Right lobe of liver (tissue), 6 donors: ENCODE measurements at places on chromosomes 7 and 10. TPM values are rescaled to one million over a fixed set of nuclear protein-coding genes. Genes with fewer than 3 reads are reported as not detected.
A peak's percentile ranks its signal among the peaks of the same experiment; 100 is the strongest.

GRCh38 chr10:118557946-118558345 lies 37.5 kb downstream of the PRLHR start:
- no peaks in the 10 kb centered on the region for H3K4me1 ChIP-seq
- H3K27ac ChIP-seq: no peak overlapping the region
- H3K27me3 ChIP-seq: no peaks in the 10 kb centered on the region

DNA sequence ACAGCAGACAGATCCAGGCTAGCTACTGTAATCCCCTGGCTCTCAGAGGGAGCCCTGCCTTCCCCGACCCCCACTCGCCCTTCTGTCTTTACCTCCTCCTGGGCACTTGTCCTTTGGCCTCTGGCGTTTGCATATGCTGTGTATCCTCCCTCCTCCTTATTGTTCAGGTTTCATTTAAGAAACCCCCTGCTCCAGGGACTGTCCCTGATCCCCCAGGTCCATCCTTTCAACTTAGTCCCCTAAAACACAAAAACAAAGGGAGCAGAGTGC lies 25.7 kb downstream of the GRID1 start:
- H3K36me3 ChIP-seq: no peaks in the 10 kb centered on the region
- H3K27me3 ChIP-seq: no peaks in the 10 kb centered on the region

Gene PPP1R3A
- total RNA-seq: not detected

DNA sequence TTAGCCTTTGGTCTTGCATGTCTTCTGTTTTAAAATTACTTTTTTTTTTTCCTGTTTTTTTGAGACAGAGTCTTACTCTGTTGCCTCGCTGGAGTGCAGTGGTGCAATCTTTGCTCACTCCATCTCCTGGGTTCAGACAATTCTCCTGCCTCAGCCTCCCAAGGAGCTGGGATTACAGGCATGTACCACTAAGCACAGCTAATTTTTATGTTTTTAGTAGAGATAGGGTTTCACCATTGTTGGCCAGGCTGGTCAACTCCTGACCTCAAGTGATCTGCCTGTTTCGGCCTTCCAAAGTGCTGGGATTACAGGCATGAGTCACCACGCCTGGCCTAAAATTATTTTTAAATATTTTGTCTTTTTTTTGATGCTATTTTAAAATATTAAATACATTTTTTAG lies 38.5 kb downstream of the MLLT10 start:
- H3K36me3 ChIP-seq: no peaks in the 10 kb centered on the region
- peaks cover 7% of the 10 kb centered on the region for H3K4me1 ChIP-seq
- no peak overlapping the region for H3K27ac ChIP-seq
- no peak for DNase-seq
- no peak overlapping the region for H3K4me3 ChIP-seq

GRCh38 chr10:80265740-80266512 lies 23.5 kb downstream of the MAT1A start:
- no peaks in the 10 kb centered on the region for H3K36me3 ChIP-seq
- H3K4me1 ChIP-seq: no peaks in the 10 kb centered on the region
- H3K27ac ChIP-seq: peak overlapping the region; percentile 43
- no peaks in the 10 kb centered on the region for H3K27me3 ChIP-seq

DNA sequence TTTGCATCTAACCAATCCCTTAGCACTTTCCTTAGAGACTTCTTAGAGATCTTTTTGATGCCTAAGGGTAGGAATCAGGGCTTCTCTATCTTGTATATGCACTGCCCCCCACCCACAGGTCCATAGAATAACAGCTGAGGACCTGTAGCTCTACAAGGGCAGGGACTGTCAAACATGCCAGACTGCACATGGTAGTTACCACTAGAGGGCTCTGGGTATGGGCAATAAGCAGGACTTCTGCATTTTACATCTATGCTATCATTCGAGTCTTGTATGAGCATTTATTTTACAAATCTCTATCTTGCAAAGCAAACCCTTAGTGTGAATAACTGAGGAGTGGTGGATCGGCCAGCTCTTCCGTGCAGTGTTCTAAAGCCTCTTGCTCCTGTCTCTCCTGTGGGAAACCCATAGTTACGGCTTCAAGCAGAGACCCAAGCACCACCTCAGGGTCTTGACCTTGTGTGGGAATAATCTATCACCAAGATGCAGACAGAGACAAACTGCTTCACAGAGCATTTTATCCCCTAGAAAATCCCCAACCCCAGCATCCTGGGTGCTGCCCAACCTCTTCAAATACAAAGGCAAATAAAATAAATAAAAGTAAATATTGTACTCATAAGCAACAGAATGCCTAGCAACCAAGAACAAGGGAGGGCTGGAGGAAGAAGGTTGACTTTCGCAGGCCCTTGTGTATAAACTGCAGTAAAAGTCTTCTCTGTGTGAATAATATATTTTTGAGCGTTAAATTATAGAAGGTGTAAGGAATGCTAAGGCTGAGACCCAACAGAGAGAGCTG lies 219.3 kb downstream of the WDR11 start:
- no peak overlapping the region for H3K27ac ChIP-seq
- no peaks in the 10 kb centered on the region for H3K4me1 ChIP-seq
- H3K27me3 ChIP-seq: no peaks in the 10 kb centered on the region
- H3K36me3 ChIP-seq: no peaks in the 10 kb centered on the region
- no peak for DNase-seq
- H3K4me3 ChIP-seq: no peak overlapping the region

DNA sequence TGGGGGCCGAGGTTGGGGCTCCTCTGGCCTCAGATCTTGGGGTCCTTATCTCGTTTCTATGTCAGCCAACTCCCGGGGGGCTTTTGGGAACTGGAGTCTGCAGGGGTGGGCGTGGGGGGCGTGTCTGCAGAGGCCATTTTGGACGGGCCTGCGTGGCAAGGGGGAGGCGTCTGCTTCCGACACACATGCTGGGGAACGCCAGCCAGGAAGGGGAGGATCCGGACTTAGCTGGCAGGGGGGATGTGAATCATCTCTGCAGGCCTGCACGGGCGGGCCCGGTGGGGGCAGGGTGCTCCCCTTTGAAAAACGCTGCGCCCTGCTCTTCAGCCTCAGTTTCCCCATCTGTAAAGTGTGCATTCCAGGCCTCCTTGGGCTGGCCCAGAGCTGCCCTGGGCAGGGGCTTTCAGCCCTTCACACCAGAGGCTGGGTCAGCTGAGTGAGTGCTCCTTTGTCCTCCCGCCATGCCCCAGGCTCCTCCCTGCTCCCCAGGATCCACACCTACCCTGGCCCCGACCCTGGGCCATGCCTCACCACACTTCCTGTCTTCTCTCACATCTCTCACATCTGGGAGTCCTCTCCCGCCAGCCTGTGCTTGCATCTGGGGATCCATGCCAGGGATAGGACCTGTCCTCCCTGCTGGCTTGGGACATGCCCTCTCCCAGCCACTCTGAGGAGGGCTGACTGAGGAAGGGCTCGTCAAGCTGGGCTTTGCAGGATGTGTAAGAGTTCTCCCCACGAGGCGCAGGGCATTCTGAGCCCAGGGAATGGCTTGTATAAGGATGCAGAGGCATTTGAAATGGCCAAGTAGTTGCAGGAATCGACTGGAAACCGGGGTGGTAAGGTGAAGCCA lies 172.6 kb upstream of the TNRC18 start:
- H3K36me3 ChIP-seq: no peaks in the 10 kb centered on the region
- no peaks in the 10 kb centered on the region for H3K27me3 ChIP-seq
- no peaks in the 10 kb centered on the region for H3K4me1 ChIP-seq
- H3K27ac ChIP-seq: no peak overlapping the region
- DNase-seq: no peak

DNA sequence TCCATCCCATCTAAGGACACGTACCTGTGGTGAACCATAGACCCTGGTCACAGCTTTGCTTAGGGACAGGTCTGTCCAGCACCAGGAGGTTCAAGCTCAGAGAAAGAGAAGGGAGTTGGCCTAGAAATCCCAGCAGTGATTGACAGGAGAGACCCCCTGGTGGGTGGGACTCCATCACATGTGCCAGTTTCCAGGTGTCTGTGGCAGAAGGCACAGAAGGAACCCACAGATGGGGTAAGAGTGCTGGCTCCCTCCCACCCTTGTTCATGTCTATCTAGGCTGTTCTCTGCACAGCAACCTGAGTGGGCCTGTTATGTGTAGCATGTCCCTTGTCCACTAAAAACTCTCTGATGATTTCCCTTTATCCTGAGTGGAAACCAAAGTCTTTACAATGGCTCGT lies 54.0 kb upstream of the GRB10 start:
- no peak overlapping the region for H3K27ac ChIP-seq
- no peaks in the 10 kb centered on the region for H3K36me3 ChIP-seq
- H3K27me3 ChIP-seq: no peaks in the 10 kb centered on the region
- no peaks in the 10 kb centered on the region for H3K4me1 ChIP-seq

GRCh38 chr10:44105696-44106095 lies 279.2 kb downstream of the CXCL12 start:
- no peaks in the 10 kb centered on the region for H3K4me1 ChIP-seq
- H3K27me3 ChIP-seq: no peaks in the 10 kb centered on the region
- DNase-seq: no peak
- no peak overlapping the region for H3K27ac ChIP-seq
- H3K36me3 ChIP-seq: no peaks in the 10 kb centered on the region
- no peak overlapping the region for H3K4me3 ChIP-seq
